Fibroblast of lung (primary cell): ENCODE measurements at places on chromosomes 6 and 20. TPM values are rescaled to one million over a fixed set of nuclear protein-coding genes. Genes with fewer than 3 reads are reported as not detected.

- peak; percentile 85 for DNase-seq
Observed at GRCh38 chr6:44245912-44246662, 814 bp upstream of the HSP90AB1 start.

GRCh38 chr6:170235391-170236125 lies 55.3 kb downstream of the DLL1 start:
- no peak for DNase-seq

- DNase-seq: peak; percentile 27
Observed at GRCh38 chr6:137816133-137816579, 50.9 kb upstream of the TNFAIP3 start.

GRCh38 chr20:3701061-3701998 lies 11.1 kb downstream of the SIGLEC1 start:
- no peak for DNase-seq

DNA sequence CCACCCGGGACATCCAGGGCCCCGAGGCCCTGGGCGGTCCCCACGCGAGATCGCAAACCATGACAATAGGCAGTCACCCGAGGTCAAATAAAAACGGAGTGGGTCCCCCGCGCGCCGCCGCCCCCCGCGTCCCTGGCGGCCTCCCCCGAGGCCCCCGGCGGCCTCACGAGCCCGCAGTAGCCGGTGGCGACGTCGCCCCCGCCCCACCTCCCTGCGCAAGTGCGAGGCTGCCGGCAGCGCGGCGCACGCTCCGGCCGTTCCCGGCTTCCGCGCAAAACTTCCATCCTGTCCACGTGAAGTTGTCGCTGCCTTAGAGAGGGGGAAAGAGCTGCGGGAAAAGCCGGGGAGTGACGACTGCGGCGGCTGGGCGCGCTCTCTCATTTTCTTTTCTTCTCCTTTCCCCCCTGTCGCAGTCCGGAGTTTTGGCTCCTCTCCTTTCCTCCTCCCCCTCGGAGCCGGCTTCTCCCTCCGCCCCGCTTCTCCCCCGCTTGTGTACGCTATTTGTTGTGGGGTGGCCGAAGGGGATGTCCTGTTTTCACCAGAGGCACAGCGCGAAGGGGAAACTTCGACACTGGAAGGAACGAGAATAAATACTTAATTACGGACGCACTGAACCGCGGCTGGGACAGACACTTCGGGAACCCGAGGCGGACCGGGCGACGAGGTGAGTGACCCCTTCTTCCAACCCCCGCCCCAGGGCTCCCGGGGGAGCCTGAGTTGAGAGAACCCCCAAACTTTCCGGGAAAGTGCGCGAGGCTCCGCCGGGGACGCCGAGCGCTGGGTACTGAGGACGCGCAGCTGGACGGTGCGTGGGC lies at the start of gene EYA4:
EYA4 (plus strand) TSS at position 272 of the 815 bp plus-strand sequence. CDS start 33,424 bp downstream, outside the sequence.
- DNase-seq: peak; percentile 81

GRCh38 chr6:69438113-69438512 lies 358.7 kb downstream of the LMBRD1 start:
- no peak for DNase-seq

DNA sequence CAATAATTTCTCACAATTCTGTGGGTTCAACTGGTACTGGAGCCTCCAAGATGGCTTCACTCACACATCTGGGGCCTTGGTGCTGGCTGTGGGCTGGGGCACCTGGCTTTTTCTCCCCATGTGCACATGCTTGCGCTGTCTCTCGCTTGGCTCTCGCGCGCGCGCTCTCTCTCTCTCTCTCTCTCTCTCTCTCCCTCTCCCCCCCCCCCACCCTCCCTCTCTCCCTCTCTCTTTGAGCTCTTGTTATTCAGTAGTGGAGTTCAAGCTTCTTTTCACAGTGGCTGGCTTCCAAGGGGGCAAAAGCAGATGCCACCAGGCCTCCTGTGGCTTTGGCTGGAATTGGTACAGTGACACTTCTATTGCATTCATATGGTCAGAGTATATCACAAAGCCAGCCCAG lies 10.8 kb upstream of the TBCC start:
- DNase-seq: no peak

DNA sequence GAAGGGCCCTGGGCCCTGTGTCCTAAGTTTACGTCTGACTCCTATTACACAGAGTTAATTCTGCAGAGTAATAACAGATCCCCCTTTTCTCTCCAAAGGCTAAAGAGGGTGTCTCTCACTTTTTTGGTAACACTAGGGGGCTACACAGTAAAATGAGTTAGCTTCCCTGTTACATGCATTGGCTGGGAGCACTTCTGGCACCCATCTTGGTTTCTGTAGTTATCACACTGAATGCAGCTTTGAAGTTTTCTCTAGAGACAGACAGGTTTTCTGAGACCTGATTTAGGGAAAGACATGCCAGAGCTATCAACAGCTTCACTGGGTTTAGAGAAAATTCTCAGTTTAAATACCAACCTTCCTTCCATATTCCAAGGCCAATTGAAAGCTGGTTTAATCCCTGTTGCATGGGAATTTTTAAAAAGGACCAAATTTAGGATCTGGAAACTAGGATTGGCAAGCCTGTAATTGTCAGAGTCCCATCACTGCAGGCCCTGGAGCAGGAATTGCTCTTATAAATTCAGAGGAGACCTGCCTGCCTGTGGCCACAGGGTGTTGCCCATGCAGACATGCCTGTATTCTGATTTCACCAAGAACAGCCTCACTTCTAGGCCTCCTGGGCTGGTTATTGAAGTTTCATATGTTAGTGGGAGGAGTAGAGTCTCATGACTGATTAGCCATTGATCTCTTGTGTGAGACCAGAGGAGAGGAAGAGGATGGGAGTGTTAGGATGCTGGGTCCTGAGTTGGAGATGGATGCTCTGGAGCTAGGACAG lies 29.4 kb downstream of the RNF8 start:
- no peak for DNase-seq

DNA sequence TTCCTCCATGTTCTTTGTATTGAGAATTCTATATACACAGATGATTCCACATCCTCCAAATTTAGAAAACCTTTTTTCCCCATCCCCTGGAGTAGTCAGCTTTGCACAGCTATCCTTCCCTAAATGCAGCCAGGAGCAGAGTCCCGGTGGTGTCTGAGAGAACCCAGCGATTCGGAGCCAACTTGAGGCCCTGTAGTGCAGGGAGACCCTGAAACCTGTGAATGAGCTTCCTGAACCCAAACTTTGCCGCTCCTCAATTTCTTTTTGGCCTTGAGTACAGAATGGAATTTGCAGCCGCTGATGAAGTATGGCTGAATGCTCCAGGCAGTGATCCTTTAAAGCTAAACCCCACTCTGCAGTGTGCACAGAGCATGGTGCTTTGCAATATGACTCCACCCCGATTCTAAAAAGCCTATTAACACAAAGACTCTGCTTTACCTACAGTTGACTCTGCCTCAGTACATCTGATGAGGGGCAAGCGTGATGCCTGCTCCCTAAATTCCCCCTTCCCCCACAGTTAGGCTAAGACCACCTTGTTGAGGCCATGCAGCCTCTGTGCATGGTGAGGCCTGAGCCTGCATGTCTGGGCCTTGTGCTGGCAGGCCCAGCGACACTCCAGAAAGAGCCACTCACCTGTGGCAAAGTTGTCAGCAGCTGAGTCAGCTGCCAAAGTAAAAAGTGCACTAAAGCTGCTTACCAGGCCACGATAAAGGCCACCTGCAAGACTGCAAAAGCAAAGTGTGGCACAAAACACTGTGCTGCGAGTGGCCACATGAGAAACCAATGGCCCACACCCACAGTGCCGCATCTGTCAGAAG lies 82.1 kb downstream of the PLEKHG1 start:
- no peak for DNase-seq

DNA sequence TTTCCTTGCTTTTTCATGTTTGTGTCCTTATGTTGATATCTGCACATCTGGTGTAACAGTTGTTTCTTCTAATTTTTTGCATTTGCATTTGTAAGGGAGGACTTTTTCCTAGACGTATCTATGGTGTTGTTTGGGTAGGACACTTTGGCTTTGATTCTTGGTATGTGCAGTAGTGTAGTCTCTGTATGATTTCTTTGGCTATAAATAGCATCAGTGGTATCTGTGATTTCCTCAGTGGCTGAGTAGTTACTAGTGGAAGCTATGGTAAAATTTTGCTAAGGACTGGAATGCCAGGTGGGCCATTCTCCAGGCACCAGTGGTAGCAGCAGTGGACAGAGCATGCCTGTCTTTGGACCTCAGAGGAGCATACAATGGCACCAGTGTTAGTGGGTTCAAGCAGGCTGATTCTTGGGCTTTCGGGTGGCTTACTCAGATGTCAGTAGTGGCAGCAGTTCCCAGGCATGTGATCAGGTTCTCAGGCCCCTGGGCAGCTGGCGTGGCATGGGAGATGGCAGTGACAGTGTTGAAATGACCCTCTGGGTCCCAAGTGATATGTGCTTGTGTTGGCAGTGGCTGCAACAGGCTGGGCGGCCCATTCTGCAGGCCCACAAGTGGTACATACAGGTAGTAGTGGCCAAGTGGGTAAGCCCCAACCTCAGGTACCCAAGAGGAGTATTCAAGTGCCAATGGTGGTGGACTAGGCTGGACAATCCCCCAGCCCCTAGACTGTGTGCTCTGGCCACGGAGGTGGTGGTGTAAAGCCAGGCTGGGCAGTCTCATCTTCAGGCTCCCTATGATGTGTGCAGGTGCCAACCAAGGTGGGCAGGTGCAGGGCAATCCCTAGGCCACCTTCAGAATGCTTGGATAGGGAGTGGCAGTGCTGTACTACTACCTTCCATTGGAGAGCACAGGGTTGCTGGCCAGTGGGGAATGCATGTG lies 54.5 kb downstream of the PLCG1 start:
- DNase-seq: no peak

GRCh38 chr6:115854866-115855665 lies 205.6 kb downstream of the FRK start:
- no peak for DNase-seq

The FAM83C gene
- polyA plus RNA-seq: 0.02 TPM in 1 of 2 replicates, not detected in the other

The MYBL2 gene
- polyA plus RNA-seq: 2.7 and 7.8 TPM in 2 replicates

The FRMD1 gene
- not detected in 2 replicates for polyA plus RNA-seq

The SPATS1 gene
- not detected in 2 replicates for polyA plus RNA-seq

The ZNF334 gene
- polyA plus RNA-seq: 0.99 and 2.2 TPM in 2 replicates

The FILIP1 gene
- 0.76 and 2.3 TPM in 2 replicates for polyA plus RNA-seq
